Heart left ventricle (tissue), 16 donors: ENCODE measurements at places on chromosomes 2 and 18. TPM values are rescaled to one million over a fixed set of nuclear protein-coding genes. Genes with fewer than 3 reads are reported as not detected.

DNA sequence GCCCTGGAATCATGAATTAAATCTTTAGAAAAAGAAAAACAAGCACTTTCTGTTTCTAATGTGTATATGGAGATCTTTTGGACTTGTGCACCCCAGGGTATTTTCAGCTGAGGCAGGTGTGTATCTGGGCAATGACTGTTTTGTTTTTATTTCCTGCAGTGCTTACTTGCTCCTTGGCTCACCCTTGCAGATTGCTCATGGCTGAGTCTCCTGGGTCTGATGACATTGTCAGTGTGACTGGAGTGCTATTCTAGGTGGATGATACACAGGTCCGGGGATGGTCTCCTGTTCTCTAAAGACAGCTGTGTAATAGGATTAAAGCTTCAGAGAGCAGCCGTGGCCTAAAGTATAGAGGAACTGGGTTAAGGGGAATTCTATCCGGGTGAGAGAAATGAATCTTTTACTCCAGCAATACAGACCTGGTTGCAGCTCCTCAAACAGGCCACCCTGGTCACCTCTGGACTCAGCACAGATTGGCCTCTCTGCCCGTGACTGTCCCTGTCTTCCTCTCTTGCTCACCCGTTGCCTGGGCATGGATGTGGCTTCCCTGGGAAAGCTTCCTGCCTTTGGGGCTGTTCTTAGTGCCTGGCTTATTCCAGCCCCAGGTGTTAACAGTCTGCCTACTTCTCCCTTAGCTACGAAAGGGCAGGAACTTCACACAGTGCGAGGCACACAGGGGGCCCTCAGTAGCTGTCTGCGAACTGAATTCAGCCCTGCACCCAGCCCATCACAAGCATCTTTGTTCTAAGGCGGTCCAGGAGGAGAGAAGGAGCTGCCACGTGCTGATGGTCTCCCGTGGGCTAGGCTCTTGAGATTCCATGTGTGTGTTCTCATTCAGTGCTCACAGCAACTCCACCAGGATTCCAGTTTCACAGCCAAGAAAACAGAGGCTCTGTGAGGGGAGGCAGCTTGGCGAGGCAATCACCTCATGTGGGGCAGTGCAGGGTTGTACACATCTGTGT, 84.3 kb downstream of the ACOXL start:
- DNase-seq: no peak

DNA sequence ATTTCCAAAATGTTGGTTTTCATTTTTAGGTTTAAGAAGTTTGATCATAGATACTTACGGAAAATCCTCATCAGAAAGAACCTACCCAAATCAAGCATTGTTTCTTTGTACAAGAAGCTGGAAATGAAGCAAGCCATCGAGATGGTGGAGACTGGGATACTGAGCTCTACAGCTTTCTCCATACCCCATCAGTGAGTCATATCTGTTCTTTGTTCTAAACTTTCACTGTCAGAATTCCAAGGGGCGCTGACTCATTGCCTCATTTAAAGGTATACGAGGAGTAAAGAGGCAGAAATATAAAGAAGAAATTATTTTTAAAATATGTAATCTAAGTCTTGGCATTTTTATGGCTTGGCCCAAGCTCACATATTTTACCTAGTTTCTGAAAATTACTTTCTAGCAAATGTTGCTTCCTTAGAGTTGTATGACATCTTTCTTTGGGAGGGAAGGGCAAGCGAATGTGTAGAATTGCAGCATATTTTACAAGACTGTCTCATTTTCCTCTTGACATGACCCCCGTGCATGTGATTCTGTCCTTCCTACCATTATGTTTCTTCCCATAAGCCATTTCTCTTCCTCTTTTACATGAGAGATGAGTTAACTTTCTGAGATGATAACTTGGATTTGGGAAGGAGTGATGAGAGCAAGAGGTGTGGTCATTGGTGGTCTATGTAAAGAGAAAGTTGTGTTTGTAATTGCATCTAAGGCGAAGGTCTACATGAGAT, 41.2 kb downstream of the SLC9A4 start:
- no peak for DNase-seq

DNA sequence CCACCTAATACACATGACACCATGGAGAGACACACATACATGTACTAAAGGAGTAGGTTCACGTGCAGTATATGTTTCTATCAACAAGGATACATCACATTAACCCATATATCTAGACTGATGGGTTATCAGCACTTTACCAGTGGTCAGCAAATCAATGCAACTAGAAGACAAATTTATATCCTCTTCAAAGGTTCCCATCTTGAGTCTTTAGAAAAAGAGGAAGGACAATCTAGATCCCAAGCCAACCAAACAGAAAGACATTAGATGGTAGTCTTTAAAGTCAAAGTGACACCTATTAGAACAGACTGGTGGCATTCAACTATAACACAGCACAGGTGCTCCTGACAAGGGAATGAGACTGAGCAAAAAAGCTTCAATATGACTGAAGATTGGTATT, 13.8 kb upstream of the SERTAD2 start:
- DNase-seq: no peak

DNA sequence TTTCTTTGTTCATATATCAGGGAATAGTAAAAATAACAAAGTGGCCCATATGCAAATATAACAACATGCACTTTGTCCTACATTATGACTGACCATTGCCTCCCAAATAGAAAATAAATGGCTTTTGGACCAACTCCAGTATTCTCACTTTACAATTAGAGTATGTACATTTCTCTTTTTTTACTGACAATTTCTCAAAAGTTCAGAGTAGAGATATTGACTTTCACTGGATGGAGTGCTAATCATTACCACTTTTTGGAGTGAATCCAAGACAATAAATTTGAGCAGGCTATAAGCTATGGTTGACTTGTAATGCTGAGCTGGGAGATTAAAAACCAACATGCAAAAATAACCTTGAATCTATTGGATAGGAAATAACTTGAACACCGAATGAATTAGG, 987.4 kb downstream of the SUCLG1 start:
- no peak for DNase-seq

DNA sequence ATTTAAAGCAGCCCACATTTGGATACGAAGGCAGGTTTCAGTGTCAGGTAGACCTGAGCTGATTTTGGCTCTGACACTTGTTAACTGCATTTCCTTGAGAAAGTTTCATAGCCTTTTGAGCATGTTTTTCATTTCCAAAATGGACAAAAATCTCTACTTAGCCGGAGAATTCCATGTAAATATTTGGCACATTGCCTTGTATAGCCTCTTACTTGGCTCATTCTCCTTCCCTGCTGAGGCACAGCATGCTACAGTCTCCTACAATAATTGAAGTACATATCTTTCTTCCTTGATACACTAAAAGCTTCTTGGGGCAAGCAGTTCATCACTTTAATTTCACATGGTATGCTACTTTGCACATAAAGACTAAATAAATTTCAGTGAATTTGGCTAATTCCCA, 772.2 kb upstream of the CHAC2 start:
- DNase-seq: no peak

- no peak for DNase-seq
Observed at GRCh38 chr18:10530852-10531251, 5.0 kb downstream of the NAPG start.

GRCh38 chr18:62538881-62539280, 16.1 kb downstream of the ZCCHC2 start:
- no peak for DNase-seq

GRCh38 chr18:76444446-76445105, 50.5 kb downstream of the ZNF516 start:
- DNase-seq: no peak

GPBAR1 gene
- total RNA-seq: 1.8 TPM

FSIP2 gene
- total RNA-seq: 0.23 TPM

EFR3B gene
- 4.3 TPM for total RNA-seq
